Cerebellar cortex (tissue), 1 donor: ENCODE measurements at places on chromosomes 2 and 18.

GRCh38 chr2:4675295-4675694 lies 971.9 kb downstream of the DCDC2C start:
- DNase-seq, result no peak

- no peak for DNase-seq
These were observed 80.0 kb upstream of the CPO start for GRCh38 chr2:206859330-206859739.

- DNase-seq, result no peak
These were observed 35.2 kb upstream of the STPG4 start for GRCh38 chr2:47190188-47190881.

GRCh38 chr2:8536686-8537561 lies 144.9 kb upstream of the ID2 start:
- DNase-seq, result no peak

DNA sequence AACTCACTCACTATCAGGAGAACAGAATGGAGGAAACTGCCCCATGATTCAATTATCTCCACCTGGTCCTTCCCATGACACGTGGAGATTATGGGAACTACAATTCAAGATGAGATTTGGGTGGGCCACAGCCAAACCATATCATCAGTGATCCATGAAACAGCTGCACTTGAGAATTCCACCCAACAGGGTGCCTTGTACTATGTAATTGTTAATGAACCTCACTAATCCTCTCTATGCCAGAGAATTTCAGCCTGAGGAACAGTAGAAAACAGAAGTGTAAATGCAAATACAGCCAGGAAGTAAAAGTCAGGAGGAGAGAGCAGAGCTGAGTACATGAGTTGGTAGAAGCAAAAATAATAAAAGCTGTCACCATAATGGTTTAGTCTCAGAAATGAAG lies 261.4 kb downstream of the EPHA4 start:
- no peak for DNase-seq

GRCh38 chr2:201275069-201275468 lies 14.7 kb downstream of the CASP8 start:
- no peak for DNase-seq

- DNase-seq, result no peak
These were observed 125.9 kb upstream of the COL5A2 start for GRCh38 chr2:189305291-189305943.

DNA sequence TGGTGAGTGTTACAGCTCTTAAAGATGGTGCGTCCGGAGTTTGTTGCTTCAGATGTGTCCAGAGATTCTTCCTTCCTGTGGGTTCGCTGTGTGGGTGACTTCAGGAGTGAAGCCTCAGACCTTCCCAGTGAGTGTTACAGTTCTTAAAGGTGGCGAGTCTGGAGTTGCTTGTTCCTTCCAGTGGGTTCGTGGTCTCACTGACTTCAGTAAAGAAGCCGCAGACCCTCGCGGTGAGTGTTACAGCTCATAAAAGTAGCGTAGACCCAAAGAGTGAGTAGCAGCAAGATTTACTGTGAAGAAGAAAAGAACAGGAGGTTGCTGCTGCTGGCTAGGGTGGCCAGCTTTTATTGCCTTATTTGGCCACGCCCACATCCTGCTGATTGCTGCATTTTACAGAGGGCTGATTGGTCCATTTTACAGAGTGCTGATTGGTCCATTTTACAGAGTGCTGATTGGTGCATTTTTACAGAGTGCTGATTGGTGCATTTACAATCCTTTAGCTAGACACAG lies 34.0 kb upstream of the SPTBN1 start:
- no peak for DNase-seq

DNA sequence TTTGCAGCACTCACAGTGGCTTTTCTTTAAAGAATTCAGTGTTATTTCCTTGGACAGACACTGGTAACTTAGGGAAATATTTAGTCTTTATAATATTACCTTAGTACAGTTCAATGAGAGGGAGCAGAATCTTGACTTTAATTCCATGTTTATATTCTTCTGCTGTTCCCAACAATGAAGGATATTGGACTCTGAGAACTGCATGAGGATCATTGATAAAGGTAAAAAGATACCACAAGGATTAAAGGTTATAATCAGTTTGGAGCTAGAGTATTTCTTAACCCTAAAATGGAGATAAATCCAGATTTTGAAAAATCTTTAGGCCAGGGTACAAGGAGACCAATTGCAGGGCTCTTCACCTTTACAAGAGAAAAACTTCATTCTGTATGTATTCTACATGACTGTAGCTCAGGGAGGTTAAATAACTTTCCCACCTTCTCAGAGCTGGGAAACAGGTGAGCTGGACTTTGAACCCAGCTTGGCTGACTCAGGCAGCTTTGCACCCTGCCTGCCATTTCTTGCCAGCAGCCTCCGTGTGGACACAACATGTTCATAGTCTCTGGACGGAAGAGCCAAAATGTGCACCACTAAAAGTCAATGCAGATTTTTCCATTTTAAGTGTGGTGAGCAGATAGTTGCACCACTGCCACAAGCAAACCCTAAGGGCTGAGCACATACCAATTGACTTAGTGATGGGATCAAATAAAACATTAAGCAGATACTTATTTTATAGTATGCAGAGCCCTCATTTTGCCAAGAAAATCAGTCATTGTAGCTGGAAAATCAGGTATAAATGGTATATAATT lies 26.7 kb downstream of the UPP2 start:
- DNase-seq, result no peak

GRCh38 chr2:112630268-112630667 lies 15.5 kb upstream of the SLC20A1 start:
- DNase-seq, result no peak

- no peak for DNase-seq
These were observed 15.2 kb downstream of the LANCL1 start for GRCh38 chr2:210461401-210461800.

GRCh38 chr2:200584639-200585038 lies 1.2 kb upstream of the AOX1 start:
- no peak for DNase-seq

DNA sequence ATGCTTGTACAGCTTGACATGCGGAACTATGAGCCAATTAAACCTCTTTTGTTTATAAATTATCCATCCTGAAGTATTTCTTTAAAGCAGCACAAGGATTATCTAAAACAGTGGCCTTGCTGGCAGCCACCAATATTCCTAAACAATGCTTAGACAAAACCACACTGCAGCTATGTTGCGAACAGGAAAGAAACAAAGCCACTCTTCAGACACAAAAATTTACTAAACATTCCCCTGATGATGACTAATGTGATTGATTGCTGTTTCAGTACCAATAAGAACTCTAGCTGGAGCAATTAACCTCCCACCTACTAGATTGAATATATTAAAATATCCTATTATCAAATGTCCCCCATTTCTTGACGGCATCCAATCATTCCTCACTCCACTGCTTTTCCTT lies 325.8 kb upstream of the REG3G start:
- no peak for DNase-seq

GRCh38 chr2:120551522-120551921 lies 184.1 kb upstream of the GLI2 start:
- DNase-seq, result no peak

- DNase-seq, result no peak
These were observed 65.7 kb upstream of the SERPINE2 start for GRCh38 chr2:224104668-224105386.

DNA sequence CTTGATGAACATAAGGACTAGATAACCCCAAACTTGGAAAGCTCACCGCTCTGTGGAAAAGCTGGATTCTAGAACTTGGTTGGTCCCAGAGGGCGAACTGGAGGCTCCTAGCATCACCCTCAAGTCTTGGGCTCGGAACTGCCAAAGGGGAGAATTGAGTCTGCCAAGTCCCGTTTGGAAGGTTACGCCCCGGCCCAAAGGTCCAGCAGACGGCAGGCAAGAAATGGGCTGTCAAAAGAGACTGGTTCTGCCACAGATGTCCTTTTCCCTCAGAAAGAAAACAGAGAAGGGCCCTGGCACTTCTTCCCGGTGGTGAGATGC lies 182.2 kb downstream of the ANAPC1 start:
- DNase-seq, result no peak
